RWPE2 (cell line): ENCODE measurements at places on chromosomes 7 and 10.

DNA sequence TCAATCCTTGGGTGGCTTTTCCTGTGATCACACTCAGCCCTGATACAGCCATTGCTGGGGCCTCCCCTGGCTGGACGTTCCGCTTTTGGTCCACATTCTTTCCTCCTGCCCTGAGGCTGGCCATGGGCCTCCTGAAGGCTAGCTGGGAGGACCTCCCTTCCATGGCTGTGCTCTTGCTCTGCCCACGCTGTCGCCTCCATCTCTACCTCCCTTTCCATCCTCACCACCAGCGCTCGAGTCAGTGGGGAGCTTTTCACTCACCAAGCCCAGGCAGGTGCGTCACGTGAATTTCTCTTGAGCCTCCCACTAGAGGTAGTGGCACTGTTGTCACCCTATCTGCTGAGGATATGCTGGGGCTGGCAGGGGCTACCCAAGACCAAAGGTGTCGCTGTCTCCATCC lies 85.9 kb downstream of the BMS1 start:
- no peak for DNase-seq

DNA sequence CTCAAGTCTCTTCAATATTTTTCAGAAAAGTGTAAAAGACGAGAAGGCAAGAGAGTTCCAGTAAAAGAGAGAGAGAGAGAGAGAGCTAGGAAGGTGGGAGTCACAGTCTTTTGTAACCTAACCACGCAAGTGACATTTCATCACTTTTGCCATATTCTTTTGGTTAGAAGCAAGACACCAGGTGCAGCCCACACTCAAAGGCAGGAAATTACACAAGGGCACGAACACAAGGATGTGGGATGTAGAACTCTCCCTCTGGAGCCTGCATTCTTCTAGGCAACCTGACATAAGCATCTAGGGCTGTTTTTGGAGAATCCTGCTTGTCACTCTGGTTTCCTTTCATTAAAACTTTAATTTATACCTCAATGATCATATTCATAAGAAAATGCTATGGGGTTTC lies 1213.1 kb downstream of the DNAJB9 start:
- DNase-seq, result no peak

- peak; percentile 39 for DNase-seq
Observed at GRCh38 chr10:86650151-86650550, 4.2 kb upstream of the OPN4 start.

DNA sequence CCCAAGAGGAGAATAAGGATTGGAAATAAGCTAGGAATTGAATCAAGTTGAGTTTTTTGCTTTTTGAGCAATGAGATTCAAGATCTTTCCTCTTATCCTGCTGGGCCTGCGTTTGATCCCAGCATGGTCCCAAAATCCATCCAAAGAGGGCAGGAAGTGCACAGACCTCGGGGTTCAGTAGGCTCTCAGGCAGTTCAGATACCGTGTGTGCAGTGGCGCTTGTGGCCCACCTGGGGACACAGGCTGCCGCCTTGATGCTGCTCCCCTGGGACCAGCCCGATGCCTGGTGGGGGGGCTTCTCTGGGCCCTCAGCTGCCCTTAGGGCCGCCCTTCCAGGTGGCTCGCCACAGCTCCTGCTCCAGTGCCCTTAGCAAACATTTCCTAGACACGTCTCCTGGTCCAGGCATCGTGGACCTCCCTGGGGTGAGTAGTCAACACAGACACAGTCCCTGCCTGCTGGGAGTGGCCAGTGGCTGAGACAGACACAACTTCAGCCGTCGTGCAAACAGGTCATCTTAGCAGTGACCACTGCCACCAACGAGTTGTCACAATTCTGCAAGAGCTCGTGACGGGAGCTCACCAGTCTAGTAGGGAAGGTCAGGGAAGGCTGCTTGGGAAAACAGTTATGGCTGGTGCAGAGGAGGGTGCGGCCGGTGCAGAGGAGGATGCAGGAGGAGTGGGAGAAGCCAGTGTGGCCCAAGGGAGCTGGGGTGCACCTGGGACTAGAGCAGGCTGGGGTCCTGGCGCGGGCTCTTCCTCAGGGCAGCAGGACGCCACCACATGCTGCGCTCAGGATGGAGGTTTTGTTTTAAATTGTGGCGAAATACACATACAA lies 21.7 kb upstream of the JAKMIP3 start:
- DNase-seq, result no peak

DNA sequence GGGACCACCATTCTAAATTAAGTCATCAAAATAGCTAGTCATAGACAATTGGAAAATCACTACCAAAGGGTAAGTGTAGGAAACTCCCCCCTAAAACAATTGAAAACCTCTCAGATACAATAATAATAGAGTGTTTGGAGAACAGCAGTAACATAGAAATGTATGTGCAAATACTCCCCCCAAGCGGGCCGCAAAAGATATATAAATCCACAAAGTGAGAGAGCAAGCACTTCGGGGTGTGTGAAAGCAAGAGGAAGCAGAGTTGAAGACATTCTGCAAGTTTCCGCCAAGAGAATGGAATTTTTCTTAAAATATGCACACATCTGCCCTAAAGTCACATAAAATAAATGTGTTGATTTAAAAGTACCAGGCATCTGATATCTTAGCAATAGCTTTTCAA lies 33.3 kb downstream of the CHCHD3 start:
- no peak for DNase-seq

- no peak for DNase-seq
Observed at GRCh38 chr10:31197886-31198285, 121.1 kb upstream of the ZEB1 start.

- no peak for DNase-seq
Observed at GRCh38 chr10:122304054-122304579, 33.0 kb downstream of the BTBD16 start.

- no peak for DNase-seq
Observed at GRCh38 chr7:33221390-33221789, 92.0 kb downstream of the BBS9 start.

GRCh38 chr10:7932301-7933036 lies 114.2 kb downstream of the TAF3 start:
- DNase-seq, result no peak

GRCh38 chr10:49152663-49153062 lies 18.8 kb upstream of the FAM170B start:
- DNase-seq, result no peak

DNA sequence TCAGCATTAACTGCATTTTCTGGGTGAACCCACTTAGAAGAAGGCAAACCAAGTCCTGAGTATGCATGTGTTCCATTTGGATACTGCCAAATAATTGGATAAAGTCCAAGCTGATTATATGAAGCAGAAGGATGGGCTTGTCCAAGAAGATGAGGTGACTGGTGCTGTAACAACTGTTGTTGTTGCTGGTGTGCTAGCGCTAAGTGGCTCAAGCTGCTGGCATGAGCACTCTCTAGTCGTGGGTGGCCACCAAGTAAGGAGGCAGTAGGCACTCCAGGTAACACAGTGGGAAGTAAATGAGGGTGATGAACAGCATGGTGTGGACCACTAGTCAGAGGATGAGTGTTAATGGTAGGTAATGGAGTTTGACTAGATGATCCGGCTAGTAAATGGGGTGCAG lies 80.4 kb downstream of the NRBF2 start:
- no peak for DNase-seq

DNA sequence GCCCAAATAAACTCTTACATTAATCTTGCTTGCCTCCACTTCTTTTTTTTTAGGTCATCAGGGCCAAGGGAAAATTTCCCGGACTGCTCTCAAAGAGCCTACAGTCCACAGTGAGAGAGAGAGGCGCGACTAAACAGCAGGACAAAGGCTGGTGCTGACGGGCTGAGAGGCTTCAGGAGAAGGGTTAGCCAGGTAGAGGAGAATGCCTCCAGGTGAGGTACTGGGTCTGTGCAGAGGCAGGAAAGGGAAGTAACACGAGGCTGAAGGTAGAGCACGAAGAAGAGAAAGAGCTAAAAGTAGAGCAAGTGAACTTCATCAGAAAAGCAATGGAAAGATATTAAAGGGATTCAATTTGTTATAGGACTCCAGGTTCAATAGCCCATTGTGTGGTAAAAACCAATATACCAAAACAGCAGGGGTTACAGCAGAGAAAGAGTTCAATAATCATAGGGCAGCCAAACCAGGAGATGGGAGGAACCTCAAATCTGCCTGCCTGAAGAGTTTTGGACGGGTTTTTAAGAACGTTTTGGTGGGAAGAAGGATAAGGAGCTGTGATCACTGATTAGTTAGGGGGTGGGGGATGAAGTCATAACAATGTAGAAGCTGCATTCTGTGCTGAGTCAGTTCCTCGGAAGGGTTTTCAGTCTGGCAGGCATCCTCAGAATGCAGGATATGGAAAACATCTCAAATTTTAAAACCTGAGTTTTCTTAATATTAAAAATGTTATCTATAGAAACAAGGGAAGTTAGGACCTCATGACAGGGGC lies 171.5 kb downstream of the AKR1D1 start:
- no peak for DNase-seq

DNA sequence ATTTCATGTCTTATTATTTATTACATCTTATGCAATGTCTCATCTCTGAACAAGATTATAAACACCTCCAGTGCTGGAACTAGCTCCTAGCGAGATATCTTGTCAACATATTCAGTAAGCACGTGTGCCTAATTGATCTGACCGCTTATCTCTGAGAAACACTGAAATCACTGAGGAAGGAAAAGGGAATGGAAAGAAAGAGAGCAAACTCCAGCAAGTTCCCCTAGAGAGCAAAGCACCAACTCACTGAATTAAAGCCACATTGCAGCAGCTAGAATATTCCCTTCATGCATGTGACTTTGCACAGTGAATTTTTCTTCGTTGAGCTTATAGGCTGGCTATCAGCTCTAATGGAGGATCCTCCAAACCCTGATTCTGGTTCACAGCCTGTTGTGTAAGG lies 177.1 kb upstream of the FRMD4A start:
- DNase-seq, result no peak

GRCh38 chr7:33072471-33072870 lies 9.9 kb upstream of the NT5C3A start:
- no peak for DNase-seq

- no peak for DNase-seq
Observed at GRCh38 chr10:5402798-5403197, 1.8 kb downstream of the TUBAL3 start.

DNA sequence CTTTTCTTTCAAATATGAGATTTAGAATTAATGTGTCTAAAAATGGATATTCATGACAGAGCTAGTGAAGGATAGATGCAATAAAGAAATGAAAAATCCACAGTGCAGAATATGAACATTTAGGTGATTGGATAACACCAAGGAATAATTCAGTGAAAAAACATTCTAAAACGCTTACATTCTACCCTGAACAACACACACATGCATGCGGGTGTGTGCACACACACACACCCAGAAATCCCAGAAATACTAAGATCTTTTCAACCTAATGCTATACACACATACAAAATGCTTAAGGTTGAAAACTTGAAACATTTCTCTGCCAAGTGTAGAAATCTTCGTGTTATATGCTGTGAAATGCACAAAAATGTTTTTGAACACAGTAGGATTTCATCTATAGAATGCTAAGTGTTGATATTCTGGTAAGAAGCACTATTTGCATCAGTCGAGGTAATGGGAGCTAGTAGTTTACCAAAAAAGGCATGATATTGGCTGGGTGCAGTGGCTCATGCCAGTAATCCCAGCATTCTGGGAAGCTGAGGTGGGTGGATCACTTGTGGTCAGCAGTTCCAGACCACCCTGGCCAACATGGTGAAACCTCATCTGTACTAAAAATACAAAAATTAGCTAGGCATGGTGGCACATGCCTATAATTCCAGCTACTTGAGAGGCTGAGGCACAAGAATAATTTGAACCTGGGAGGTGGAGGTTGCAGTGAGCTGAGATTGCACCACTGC lies 600.6 kb downstream of the PHTF2 start:
- DNase-seq, result no peak

DNA sequence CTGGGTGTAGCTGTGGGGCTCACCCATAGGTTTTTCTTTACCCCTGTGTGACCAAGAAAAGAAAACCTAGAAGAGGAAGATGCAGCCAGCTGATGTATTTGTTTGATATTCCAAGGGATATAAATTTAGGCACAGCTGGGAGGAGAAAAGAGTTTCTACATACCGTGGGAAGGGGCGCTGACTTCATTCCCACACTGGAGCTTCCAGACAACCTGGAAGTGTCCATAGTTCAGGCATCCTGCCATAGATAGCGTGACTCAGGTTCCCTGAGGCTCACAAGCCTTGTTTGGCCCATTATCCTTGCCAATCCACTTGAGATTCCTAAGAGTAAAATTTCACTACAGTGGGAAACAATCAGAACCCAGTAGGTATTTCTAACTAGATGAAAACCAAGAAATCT lies 371.7 kb upstream of the NRP1 start:
- DNase-seq, result no peak

DNA sequence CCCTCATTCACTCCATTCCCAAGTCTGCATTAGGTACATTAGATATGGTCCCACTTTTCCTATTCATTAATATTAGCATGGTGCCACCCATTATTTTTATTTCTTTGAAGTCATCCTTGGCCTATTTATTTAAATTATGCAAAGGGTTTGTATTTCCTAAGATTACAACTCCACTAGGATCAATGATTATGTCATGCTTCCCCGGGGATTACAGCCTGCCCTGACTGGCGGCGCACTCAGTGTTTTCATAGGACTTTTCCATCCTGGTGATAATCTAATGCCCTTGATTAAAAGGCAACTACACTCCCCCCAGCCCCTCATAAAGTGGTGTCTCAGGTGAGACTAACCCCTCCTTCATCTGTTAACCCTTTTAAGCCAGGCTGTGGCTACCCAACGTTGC lies 187.2 kb downstream of the POU6F2 start:
- DNase-seq, result no peak

- DNase-seq, result no peak
Observed at GRCh38 chr10:133225707-133226191, 4.3 kb upstream of the UTF1 start.

GRCh38 chr10:125164421-125164820 lies 4.1 kb upstream of the CTBP2 start:
- no peak for DNase-seq

GRCh38 chr7:16089801-16090200 lies 331.5 kb downstream of the CRPPA start:
- no peak for DNase-seq

- no peak for DNase-seq
Observed at GRCh38 chr7:42010751-42011150, 226.3 kb downstream of the GLI3 start.

DNA sequence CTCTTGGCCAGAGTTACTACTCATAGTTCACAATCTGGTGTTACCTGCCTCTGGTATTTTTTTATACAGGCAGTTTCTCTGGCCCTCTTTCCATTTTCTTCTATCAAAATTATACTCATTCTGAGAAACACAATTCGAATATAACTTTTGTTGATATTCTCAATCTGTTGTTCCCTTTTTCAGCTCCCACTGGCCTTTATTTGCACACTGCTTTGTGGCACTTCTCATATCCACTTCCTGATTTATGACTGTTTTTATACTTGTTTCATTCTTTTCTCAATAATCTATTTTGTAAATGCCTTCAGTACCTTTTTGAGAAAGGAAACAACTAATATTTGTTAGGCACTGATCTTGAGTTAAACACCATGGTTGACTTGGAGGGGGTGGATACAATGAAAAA lies 93.8 kb upstream of the HDAC9 start:
- no peak for DNase-seq
